Nephron progenitor cell (in vitro differentiated cells): ENCODE measurements at places on chromosomes 12 and 14.
A peak's percentile ranks its signal among the peaks of the same experiment; 100 is the strongest.

- DNase-seq = no peak
Observed at GRCh38 chr12:109726511-109727038, 12.9 kb downstream of the FAM222A start.

- peak; percentile 52 for DNase-seq
Observed at GRCh38 chr12:102879144-102879763, 37.8 kb downstream of the PAH start.

DNA sequence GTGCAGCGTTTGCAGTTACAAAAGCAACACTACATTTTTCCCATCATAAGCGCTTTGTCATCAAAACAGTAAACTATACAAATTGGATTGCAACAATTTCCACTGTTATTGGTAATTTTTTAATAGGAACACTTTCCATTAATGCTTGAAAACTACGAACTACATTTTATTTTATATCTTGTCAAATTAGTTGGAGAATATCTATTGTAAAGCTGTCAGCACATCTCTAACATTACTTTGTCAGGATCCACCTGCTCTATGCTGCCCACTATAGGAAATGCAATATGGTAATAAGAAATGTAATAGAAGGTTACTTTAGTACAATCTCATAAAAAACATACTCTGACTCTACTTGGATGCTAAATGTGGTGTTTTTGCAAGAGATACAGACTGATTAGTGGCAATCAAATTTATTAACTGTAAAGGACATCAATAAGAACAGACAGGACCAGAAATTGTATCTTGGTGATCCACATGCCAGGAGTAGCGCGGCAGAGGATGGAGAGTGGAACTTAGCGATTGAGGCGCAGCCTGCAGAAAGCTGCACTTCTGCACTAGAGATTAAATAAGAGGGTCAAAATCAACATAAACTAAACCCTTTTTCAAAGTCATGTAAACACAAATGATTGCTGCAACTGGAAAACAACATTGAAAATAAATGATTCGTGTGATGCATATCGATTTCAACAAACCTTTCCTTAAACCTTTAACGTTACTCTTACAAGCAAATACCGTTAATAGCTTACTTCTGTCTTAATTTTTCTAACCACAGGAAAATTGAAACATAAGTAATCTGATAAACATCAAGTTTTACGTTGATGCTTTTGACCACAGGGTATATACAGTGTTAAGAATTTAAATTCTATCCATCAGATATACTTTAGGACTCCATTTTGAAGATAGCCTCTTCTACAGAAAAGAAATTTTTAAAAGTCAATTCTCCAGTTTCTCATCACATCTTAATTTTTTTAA lies 3.6 kb upstream of the ARID2 start:
- DNase-seq = peak; percentile 14

GRCh38 chr12:121792607-121793439 lies 665 bp downstream of the RHOF start:
- peak; percentile 73 for DNase-seq

DNA sequence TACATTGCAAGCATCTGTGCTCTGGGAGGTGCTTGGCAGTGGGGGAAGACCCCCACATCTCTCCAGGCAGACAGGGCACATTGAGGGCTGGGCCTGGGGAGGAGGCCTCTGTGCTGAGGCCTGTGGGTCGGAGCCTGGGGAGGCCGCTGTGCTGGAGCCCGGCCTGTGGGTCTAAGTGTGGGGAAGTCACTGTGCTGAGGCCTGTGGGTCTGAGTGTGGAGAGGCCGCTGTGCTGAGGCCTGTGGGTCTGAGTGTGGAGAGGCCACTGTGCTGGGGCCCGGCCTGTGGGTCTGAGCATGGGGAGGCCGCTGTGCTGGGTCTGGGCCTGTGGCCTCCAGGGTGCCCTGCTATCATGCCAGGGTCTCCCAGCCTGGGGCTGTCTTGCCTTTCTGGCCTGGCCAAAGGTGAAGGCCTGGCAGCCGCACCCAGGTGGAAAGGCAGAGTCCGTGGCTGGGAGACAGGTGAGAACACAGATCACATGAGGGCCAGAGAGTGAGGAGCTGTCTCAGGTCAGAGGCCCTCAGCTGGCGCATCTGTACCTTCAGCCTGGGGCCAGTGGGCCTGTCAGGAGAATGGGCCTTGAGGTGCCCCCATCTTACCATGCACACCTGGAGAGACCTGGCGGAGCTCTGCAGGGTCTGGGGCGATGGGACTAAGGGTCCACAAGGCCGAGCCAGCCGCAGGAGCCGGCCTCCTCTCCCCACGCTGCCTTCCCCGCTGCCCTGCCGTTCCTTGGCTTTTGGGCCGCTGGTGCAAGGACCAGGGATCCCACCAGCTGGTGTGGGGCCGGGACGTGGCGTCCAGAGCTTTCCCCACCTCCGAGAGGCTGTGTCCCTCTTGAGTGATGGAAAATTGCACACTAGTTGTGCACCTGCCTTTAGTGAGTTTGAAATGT lies 18.6 kb upstream of the CRIP2 start:
- no peak for DNase-seq

GRCh38 chr12:68498736-68499135 lies 112.0 kb upstream of the RAP1B start:
- DNase-seq = no peak

- no peak for DNase-seq
Observed at GRCh38 chr14:56709201-56709600, 101.1 kb downstream of the OTX2 start.

DNA sequence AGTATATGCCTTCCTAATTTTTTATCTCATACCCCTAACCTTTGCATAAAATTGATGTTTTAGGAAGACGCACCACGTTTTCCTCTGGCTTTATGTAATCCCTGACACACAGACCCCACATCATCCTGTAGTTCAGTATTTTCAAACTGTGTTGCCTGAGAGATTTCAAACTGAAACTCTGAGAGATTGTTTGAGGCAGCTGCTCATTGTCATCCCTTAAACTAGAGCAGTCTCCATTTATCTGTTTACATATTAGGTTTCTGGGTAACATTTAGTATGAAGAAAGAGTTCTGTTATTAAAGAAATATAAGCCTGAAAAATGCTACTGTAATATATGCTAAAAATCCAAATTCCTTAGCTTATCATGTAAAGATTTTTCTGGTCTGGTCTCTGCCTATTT lies 24.3 kb downstream of the MNAT1 start:
- no peak for DNase-seq

GRCh38 chr14:69753860-69754259 lies 13.1 kb upstream of the SRSF5 start:
- DNase-seq = no peak

DNA sequence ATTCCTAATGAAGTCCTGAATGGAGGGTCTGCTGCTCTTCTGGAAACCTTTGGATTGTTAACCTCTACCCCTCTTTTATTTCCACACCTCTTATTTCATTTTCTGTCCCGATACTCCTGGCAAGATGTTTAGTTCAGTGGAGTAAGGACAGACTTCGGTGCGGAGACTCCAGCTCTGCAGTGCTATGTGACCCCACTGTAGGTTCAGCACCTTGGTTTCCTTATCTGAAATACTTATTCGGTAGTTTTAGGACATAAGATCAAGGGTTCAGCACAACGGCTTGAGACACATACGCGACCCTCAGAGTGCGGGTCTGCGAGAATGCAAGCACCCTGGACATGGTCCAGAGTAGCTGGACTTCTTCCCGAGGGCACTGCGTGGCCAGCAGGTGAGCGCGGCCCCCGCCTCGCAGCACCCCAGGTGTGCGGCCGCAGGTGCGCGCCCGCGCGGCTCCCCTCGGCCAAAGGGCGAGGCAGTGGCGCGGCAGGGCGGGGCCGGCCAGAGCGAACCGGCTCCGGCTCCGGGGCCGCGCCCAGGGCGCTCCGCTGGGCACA lies 465 bp upstream of the FGD4 start:
- no peak for DNase-seq

DNA sequence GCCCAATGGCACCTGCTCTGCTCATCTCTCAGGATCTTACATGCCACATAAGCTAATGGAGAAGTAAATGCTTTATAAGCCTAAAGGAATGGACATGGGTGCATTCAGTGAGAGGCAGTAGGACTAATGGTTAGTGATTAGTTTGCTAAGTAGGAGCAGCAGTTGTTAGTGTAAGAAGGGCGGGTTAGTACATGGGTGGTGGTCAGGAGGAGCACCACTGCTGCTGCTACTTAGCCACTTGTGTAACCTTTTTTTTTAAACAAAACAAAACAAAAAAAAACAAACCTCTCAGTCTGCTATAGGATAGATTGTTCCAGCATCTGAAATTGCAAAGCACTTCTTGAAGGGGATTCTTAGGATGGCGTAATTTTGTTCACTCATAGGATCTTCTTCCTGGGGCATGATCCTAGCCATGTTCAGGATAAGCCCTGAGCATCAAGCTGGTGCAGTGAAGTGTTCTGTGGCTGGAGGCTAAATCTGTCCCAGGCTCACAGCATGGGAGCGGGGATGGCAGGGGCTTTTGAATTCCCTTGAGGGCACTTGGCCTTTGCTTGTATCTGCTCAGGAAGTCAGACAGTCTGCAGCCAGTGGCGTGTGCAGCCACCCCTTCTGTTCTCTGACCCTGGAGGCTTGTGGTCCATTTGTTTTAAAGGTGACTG lies 63.6 kb downstream of the CHST11 start:
- peak; percentile 52 for DNase-seq

GRCh38 chr12:42502682-42503081 lies 86.9 kb downstream of the PRICKLE1 start:
- DNase-seq = no peak

DNA sequence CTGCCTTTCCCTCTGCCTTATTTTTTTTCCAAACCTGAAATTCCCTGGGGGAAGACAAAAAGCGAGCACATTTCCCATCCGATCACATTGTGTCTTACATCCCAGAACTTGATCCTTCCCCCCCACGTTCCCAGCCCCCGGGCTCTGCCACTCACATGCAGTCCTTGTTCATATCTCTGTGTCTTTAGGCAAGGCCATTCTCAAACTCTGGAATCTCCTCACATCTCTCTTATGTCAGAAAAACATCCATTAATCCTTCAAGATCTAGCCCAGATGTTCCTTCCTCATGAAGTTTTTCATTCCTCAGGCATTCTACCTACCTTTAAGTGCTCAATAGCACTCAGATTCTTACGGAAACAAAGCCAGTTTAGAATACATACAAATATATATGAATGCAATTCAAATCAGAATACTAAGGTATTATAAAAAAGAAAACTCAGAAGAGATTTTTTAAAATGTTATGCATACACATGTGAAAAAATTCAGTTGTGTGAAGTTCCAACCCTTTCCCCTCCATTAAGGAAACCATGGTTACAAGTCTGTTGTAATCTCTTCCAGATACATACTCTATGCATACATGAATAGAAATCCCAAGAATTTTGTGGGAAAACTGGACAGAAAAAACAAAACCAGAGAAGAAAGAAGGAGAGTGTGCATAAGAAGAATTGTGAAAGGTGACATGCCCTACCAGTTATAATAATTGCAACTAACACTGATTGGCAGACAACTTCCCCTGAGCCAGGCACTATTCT lies 120.3 kb downstream of the SLC38A1 start:
- no peak for DNase-seq

- DNase-seq = no peak
Observed at GRCh38 chr14:50225067-50225973, 6.1 kb downstream of the SOS2 start.

DNA sequence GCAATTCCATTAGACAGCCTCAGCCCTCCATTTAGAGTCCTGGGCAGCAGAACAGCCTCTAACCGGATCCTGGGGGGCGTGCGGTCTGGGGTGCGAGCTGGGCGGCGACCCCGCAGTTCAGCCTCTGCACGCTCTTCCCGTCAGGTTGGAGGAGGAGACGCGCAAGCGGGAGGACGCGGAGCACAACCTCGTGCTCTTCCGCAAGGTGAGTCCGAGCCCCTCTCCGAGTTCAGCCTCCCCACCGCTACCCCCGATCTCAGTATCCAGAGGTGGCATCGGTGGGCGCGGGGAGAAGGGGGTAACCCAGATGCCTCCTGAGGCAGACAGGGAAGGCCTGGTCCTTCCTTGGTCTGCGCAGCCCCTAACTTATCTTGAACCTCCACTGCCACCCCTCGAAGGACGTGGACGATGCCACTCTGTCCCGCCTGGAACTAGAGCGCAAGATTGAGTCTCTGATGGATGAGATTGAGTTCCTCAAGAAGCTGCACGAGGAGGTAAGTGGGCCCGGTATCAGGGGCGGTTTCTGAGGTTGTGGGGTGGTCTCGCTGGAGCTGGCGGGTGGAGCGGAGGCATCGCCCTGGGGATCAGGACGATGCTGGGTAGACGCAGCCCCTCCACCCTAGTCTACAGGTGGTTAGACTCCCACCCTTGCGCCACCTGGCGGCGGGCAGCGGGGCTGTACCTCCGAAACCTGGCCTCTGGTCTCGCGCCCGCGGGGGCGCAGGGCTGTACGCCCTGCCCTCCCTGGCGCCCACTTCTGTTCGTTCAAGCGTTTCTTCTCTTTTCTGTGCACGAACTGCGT lies 1.3 kb downstream of the PRPH start:
- peak; percentile 72 for DNase-seq

GRCh38 chr14:74934041-74934440 lies 11.0 kb upstream of the RPS6KL1 start:
- no peak for DNase-seq

- peak; percentile 52 for DNase-seq
Observed at GRCh38 chr14:76920331-76921087, 94.3 kb downstream of the LRRC74A start.

GRCh38 chr14:56487090-56487667 lies 92.4 kb upstream of the TMEM260 start:
- no peak for DNase-seq

- no peak for DNase-seq
Observed at GRCh38 chr12:85089792-85090191, 53.6 kb downstream of the LRRIQ1 start.

GRCh38 chr12:50841716-50842531 lies 802 bp upstream of the TMPRSS12 start:
- DNase-seq = no peak

DNA sequence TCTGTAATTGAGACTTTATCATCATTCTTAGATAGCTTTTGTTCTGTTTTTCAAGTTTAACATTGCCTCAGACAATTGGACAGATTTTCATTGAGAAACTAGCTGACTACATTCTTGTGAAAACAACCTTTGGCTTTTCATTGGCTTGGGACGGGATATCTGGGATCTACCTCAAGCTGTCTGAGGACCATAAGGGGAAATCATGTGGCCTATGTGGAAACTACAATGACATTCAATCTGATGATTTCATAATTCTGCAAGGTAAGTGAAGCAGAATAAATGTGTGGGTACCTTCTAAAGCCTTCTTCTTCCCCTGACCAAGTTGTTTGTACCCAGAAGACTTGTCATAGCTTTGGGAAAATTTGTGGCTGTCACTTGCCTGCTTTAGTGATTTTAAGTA lies 133.5 kb downstream of the OTOGL start:
- no peak for DNase-seq

GRCh38 chr12:45669792-45670191 lies 59.7 kb upstream of the ARID2 start:
- no peak for DNase-seq

DNA sequence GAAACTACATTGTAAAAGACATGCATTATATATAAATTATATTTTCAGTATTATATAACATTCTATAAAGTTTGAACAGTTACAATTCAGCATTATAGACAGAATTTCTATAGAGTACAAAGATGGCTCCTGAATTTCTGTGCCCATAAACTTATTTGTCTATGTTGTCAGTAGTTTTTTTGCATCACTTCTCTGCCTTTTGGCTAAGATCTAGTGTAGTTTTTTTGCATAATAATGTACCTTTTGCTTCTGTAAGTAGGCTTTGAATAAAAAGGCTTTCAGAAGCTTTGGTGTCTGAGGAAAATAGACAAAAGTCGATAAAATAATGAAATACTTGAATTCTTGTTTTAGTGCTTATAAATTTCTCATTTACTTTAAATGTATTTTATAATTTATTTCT lies 11.1 kb downstream of the DNAL1 start:
- no peak for DNase-seq
